ENCODE measurements at places on chromosomes 4 and X.

GRCh38 chr4:129179276-129179675 is 83.3 kb downstream of the C4orf33 start:
- DNase-seq = no peak

- no peak for DNase-seq
These were observed 143.3 kb upstream of the KCNIP4 start for GRCh38 chr4:22091906-22092305.

- DNase-seq = peak; percentile 30
These were observed 14.3 kb upstream of the IL21 start for GRCh38 chr4:122635205-122635604.

DNA sequence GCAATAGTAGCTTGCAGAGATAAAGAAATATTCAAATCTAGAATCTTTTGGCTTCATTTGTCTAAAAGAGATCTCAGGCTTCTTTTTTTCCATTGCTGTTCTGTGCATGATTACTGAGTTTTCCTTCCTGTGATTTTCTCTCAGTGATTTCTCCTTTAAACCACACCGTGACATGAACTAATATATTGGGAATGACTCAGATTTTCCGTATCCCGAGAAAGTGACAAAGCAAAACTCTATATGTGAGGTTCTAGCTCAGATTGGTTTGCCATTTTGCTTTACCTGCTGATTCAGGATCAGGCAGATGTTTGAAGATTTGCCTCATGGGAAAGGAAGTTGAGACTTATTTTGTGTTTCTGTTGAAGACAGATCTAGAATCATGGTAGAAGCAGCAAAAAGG is 59.4 kb downstream of the MTHFD2L start:
- no peak for DNase-seq

- DNase-seq = no peak
These were observed 313.3 kb upstream of the BMP3 start for GRCh38 chr4:80717204-80717603.

DNA sequence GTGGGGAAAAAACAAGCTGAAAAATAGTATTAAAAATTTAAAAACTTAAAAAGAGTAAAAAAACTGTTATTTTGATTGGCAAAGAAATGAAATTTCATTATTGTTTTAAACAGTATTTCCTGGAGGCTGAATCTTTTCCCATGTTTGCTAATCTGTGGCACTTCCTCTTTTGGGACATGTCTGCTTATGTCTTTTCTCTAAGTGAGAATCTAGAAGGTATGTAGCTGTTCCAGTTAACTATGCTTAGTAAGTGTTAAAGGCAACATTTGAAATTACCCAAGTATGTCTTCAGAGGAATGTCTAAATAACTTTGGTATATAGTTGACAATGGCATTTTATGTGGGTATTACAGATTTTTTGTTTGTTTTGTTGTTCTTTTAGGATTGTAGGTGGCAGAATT is 81.6 kb upstream of the TBC1D9 start:
- DNase-seq = no peak

DNA sequence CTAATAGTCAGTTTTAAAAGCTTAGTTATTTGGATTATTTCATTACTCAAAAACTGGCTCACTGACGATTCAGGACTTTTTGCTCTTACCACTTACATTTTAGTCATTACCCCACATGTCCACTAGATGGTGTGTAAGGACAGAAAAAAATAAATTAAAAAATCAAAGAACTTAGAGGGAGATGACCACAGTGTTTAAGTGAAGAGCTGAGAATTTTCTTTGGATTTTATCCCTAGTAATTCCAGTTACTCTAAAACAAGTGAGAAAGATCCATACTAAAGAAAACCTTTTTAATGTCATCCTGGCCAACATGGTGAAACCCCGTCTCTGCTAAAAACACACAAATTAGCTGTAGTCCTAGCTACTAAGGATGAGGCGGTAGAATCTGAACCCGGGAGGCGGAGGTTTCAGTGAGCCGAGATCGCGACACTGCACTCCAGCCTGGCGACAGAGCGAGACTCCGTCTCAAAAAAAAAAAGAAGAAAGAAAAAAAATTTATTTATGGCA is 26.4 kb upstream of the TMPRSS11B start:
- peak; percentile 62 for DNase-seq

DNA sequence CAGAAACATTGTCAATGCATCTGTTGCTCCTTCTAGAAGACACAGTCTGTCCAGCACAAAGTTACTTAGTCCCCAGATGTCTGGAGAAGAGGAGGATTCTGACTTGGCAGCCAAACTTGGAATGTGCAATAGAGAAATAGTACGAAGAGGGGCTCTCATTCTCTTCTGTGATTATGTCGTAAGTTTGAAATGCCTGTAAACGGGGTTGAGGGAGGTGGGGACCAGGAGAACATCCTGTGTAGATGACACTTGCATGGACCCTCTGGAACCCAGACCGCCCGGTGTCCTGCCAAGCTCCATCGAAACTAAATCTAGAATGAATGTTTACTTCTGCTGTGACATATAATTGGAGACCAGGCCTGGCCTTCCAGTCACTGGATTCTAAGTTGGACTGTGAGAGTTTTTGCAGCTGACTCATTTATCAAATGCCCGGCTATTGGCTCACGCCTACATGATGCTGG is 45.0 kb upstream of the MSANTD1 start:
- no peak for DNase-seq

DNA sequence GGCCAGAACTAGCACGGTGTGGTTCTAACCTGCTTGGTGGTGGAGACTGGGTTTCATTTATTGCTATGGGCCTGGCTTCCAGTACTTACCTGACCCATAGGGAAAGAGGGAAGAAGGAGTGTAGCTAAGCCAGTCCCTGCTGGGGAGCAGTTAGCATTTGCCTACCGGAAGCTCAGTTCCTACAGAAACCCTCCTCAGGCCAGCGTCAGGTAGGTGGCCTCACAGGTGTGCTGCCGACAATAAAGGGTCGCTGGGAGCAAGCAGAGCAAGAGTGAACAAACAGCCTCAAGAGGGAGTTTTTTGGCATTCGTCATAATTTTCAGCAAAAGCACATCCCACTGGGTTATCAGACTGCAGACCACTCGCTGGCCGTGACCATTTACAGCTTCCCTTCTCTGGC is 740.6 kb upstream of the TENM3 start:
- no peak for DNase-seq

- no peak for DNase-seq
These were observed 67.6 kb downstream of the COX18 start for GRCh38 chr4:73001885-73002284.

GRCh38 chr4:38003628-38004027 is 43.4 kb downstream of the PTTG2 start:
- DNase-seq = no peak

DNA sequence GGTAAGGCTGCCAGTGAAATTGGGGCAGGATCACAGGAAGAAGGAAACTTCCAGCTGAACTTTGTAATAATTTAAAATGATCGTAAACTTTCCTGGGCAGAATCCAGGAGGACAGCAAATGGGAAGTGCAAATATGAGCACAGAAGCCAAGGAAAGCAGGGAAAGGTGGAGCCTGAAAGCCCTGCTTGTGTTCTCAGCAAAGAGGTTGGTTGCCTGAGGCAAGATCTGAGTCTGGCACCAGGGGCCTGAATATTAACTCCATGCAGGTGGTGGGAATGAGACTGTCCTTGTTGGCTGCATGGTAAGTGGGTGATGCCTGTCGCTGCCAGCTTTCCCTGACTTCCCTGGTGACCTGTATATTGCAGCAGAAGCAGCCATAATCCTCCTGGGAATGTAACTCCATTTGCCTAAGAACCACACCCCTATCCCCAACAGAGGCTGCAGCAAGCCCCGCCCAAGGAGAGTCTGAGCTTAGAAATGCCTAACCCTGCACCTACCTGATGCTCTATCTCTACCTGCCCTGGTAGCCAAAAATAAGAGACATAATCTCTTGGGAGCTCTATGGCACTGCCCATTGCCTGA is 132.0 kb upstream of the HDX start:
- DNase-seq = no peak

- DNase-seq = no peak
These were observed 71.9 kb downstream of the WDFY3 start for GRCh38 chr4:84894621-84895020.

- no peak for DNase-seq
These were observed 131.2 kb downstream of the IL1RAPL1 start for GRCh38 chrX:28718450-28718849.

- DNase-seq = no peak
These were observed 30.0 kb downstream of the RCHY1 start for GRCh38 chr4:75484190-75484589.

Measured in CD4-positive, alpha-beta T cell treated with Interleukin-17A for 1 hour (primary cell).